T-helper 2 cell (primary cell): ENCODE measurements at places on chromosomes 7 and 10.

GRCh38 chr10:43957267-43958070 lies 308.8 kb upstream of the ZNF32 start:
- DNase-seq: no peak

DNA sequence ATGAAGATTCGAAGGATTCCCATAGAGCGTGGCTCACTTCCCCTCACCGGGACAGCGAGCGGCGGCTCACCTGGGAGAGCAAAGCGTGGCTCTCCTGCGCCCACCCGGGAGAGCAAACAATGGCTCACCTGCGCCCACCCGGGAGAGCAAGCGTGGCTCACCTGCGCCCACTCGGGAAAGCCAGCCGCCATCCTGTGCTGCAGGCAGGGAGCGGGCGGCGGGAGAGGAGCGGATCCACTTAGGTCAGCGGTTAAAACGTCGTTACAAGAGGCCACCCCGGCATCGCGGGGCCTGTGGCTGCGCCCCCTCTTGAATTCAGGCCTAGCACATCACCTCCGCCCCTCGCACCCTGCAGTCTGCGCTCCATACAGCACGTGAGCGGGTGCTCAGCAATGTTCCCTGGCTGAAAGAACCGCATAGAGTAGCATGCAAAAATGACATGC lies 461 bp upstream of the FIGNL1 start:
- DNase-seq: peak; percentile 47

- DNase-seq: no peak
Measured at GRCh38 chr7:25949736-25950487, 202.1 kb upstream of the NFE2L3 start.

DNA sequence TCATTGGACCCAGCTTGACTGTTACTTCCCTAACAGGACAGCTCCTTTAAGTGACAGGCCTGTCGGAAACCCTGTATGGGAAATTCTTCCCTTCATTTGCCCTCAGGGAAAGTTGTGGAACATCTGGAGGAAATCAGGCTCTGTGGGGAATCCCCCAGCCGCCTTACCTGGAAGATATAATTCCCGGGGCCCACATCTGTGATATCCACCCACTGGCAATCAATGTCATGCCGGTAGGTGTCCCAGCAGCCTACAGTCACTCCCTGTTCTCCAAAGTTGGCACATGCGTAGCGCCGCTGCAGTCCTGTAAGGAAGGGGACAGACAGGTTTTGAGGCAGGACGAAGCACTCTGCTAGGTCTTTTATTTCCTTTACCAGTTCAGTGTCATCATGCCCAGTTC lies 16.6 kb downstream of the LOXL4 start:
- no peak for DNase-seq

- DNase-seq: no peak
Measured at GRCh38 chr10:103795634-103796270, 59.6 kb downstream of the SH3PXD2A start.

GRCh38 chr10:1413823-1414222 lies 323.5 kb downstream of the ADARB2 start:
- no peak for DNase-seq

- DNase-seq: no peak
Measured at GRCh38 chr10:98463976-98464754, 17.4 kb upstream of the HPS1 start.

DNA sequence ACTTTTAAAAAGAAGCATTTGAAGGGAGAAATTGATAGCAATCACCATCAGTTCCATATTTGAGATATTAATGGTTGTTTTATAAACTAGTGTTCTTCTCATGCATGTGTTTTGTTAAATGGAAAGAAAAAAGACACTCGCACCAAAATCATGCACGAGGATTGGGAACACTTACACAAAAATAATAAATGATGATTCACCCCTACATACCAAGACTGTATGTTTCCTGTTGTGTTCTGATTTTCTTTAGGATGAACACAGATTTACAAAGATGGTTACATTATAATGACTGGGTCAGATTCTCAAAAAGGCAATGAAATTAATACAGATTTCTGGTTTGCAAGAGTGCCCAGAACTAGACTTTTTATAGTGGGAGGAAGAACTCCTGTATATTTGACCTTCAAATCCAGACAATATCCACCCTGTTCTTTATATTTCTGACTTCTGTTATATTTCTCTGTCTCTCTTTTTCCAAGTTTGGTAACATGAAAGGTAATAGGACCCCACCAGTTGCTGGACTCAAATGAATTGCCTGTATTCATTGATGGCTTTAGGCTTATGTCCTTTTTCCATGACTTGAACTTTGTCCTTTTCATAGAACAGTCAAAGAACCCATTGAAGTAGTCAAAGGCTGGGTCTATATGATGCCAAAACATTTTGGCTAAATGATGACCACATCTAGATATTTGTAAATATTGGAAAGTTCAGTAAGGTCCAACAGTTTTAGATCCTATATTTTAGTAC lies 54.4 kb downstream of the SEMA3A start:
- no peak for DNase-seq

GRCh38 chr7:1062296-1063294 lies 18.2 kb downstream of the GPR146 start:
- DNase-seq: no peak

DNA sequence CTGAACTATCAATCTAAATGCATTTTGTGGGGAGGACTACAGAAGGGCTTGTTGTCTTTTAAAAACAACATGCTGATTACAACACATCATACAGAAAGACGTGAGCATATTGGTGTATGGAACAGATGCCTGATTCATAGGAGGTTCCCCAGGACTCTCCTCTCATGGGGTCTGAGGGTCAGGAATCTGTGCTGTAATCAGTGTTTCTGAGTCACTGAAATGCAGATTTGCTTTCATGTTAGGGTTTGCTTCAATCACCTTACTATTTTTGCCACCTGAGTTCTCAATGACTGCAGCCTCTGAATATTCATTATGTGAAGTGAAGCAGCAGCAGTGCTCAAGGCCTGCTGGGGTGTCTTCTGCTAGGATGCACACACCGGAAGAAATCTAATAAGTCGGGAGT lies 550 bp upstream of the ANK3 start:
- DNase-seq: no peak

DNA sequence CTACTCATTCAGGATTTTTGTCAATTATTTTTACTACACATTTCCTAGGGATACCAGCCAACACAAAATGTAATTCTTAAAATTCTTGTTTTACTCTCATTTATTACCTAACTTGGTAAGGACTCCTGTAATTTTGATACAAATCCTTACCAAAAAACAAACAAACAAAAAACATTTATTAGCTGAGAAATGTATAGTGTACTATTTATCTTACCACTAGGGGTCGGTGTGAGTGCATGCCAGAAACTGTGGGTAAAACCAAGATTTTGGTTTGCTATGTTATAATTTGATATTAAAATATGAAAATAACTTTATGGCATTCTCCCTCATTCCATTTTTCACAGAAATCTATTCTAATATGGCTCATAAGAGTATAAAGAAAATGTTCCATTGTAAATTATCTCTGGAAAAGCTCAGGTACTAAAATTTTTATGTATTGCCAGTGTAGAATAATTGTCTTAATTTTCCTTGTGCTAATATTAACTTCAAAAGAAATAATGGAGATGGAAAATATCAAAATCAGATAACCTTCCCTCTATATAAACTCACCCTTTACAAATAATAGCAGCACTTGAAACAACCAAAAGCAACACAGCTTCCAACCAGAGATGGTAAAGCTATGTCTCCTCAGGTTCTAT lies 290.8 kb upstream of the PCDH15 start:
- peak; percentile 1 for DNase-seq

DNA sequence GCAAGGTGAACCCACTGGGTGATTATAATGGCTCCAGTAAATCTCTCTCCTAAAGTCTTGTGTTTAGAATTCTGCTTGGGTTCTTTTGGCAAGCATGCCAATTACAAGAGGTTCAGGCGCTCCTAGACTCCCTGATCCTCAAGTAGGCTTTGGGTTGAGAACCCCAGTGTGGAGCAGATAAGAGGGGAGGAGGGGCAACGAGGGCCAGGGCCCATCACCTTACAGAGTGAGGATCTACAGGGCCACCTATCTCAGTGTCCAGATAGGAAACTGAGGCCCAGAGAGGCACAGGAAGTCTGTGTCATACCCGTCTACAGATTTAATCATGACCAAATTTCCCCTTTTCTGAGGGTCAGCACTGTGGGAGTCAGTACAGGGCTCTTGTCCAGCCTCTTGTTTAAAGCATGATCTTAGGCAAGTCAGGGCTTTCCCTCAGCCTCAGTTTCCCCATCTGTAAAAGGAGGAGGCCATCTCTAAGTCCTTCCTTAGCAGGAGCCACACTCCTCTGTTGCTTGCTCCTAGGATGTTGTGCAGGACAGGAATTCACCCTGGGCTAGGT lies 4.4 kb downstream of the TACR2 start:
- no peak for DNase-seq

GRCh38 chr10:62050893-62051433 lies 149.5 kb downstream of the ARID5B start:
- peak; percentile 28 for DNase-seq

- DNase-seq: no peak
Measured at GRCh38 chr10:76382381-76382851, 951.0 kb downstream of the LRMDA start.

DNA sequence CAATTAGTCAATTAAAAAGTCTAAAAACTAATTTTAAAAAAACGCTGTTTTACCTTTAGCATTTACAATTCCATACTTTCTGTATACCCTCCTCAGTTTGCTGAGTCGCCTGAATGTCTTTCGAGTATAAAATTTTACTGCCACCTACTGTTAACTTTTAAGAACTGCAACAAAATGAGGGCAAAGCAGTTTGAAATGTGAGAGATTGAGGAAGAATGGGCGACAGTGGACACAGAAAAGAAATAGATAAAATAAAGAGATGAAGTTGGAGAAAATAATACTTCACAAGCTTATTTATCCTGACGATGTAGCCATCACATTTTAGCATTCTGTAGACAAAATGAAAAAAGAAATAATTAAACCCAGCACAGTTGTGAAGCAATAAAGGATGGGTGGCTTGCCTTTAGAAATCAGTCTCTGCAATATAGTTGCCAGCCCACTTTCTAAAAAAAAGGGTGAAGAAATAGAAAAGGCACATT lies 110.8 kb upstream of the PTN start:
- DNase-seq: no peak
